ENCODE measurements at places on chromosomes 3 and 15.

DNA sequence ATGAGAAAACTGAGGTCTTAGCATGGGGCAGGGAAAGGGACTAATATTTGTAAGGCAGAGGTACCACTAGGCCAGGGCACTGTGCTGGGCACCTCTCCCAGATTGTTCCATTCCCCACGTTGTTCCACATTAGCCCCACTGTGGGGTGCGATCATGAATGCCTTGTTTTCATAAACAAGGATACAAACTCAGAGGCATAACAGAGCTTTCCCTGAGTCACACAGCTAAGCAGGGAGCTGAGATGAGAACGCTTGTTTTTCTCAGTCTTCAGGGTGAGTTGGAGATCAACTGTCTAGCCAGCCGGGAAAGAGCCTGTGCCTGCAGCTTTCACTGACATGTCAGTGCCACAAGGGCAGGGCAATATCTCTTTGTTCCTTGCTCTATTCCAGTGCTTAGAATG is 47.9 kb upstream of the ITGA11 start:
- no peak for DNase-seq

- no peak for DNase-seq
Observed at GRCh38 chr3:40821315-40821714, 296.6 kb downstream of the ZNF621 start.

- peak; percentile 48 for DNase-seq
Observed at GRCh38 chr3:129230311-129231019, 18.9 kb upstream of the COPG1 start.

DNA sequence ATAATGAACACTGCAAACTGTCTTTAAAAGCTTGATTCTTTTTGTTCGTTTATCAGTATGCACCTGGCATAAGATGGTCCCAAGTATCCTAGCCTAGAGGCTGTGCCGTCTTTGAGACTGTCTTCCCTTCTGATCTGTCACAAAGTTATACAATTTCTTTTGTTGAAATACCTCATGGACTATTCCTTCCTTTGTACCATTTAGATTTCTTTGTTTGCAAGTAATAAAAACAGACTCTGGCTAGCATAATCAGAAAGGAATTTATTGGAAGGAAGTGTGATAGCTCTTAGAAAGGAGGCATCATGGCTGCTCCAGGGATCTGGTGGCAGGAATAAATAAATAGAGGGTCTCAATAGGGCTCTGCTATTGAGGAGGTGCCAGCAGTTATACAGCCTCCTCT is 280.4 kb downstream of the SLC9A9 start:
- no peak for DNase-seq

- DNase-seq, result peak; percentile 4
Observed at GRCh38 chr3:192514754-192515663, 212.3 kb downstream of the FGF12 start.

- peak; percentile 28 for DNase-seq
Observed at GRCh38 chr3:37163262-37164015, 10.9 kb downstream of the LRRFIP2 start.

GRCh38 chr3:52216585-52217408 is 8.6 kb downstream of the TLR9 start:
- peak; percentile 75 for DNase-seq

DNA sequence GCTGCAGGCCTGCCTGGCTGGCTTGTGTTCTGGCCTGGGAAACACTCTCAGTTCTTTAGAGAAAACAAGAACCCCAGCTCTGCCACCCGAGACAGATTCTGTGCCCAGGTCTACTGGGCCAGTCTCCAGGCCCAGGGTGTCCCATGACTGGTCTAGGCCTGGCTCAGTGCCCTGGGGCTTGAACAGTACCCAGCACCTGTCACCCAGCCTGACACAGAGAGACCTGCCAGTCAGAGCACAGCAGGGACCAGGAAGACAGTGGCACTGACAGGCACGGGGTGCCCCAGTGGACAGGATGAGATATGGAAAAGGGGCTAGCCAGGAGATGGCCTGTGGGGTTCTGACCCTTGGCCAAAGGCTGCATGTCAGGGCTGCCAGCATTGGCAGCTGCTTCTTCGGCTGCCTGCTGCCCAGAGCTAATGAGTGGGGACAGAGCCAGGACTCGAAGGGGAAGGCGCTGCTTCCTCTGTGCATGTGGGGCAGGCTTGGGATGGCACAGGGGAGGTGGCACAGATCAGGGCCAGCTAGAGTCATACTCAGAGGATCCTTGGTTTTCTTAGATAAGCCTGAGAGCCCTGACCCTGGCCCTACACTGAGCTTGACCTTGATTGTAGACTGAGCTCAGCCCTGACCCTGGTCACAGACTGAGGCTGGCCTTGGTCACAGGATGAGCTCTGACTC is 15.1 kb downstream of the CCDC33 start:
- DNase-seq, result no peak

DNA sequence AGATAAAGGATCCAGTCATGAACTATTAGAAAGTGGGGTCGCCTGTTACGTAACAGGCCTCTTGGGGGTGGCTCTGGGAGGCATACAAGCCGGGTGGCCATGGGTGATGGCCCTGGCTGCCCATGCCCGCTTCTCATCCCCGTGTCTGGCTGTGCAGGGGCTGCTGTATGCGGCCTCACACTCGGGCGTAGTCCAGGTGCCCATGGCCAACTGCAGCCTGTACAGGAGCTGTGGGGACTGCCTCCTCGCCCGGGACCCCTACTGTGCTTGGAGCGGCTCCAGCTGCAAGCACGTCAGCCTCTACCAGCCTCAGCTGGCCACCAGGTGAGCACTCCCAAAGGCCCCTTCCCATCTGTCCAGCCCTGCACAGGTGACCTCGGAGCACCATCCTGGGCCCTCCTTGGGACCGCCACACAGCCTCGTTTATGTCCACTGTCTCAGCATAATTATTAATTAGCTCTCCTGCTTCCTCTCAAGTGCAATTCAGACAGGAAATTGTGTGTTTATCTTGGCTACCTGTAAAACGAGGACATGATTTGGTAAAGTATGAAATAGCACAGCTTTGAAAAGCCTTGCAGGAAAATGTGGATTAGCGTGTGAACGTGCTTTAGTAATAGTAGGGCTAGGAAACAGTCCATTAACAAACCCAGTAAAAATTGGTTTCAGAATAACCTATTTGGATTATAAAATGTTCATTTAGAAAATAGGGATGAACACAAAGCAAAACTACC is 8.1 kb downstream of the CIB1 start:
- no peak for DNase-seq

DNA sequence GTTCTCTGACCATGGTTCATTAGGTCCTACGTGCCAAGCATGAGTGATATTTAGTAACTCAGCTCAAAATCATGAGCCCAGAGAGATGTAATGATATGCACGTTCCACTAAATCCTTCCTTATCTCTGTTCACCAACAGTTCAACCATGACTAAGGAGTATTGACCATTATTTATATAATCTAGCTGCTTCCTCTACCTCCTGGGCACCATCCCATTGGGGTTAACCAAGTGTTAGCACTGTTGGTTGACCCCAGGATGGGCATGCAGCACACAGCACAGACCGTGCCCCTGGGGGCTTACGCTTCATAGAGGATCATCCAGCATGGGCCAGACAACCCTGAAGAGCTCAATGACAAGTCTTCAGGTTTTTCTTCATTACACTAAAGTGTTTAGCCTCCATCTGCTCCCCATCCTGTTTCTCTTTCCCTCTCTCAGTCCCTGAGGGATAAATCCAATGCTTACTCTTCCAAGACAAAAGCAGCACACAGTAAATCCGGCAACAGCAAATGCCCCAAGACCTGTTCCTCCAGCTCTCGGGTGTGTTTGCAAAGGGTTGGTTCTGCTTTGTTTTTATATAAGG is 10.4 kb downstream of the FAM174B start:
- DNase-seq, result no peak

GRCh38 chr15:67735896-67736295 is 89.4 kb upstream of the SKOR1 start:
- DNase-seq, result no peak

DNA sequence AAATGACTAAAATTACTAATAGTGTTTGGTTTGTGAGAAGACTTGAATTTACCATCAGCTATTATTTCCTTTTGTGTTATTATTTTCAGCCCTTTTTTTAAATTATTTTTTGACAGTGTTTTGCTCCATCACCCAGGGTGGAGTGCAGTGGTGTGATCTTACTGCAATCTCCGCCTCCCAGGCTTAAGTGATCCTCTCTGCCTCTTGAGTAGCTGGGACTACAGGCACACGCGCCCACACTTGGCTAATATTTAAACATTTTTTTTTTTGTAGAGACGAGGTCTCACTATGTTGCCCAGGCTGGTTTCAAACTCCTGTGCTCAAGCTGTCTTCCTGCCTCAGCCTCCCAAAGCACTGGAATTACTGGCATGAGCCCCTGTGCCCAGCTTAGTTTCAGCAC is 31.7 kb upstream of the UTS2B start:
- DNase-seq, result no peak

DNA sequence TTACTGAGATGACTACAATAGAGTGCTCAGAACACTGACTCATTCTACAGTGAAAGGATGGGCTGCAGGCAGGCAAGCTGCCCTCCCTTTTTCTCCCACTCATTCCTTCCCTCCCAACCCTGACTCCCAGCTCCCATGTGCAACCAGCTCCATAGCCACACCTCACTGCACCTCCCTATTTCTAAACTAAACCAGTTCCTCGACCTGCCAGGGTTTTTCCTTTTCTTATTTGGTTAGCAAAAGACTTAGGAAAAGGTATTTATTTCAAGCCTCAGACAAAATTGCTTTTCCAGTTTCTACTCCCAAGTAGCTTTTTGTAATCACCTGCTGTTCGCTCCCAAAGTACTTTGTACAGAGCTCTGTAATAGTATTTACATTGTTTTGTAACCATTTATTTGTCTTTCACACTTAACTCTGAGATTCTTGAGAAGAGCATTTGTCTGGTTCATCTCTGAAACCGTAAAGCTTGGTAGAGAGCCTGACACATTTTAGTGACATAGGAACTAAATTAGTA is 2.2 kb downstream of the AADAC start:
- DNase-seq, result peak; percentile 50

GRCh38 chr15:42154212-42154941 is 2.1 kb downstream of the PLA2G4F start:
- DNase-seq, result no peak

DNA sequence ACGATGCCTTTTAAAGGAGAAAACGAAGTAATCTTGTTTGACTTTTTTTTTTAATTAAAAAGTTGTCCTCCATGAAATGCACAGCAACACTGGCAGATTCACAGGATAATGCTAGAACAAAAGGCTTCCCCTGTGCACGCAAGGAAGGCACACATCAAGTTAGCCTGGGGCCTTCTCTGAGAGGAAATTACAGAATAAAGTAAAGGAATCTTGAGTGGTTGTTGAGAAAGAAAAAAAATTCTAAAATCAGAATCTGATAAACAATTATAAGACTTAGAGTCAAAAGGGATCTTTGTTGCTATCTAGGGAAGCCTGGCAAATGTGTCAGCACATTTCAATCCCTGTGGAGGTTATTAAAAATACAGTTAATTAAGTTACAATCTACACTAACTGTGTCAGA is 946.0 kb downstream of the IGSF11 start:
- no peak for DNase-seq

- DNase-seq, result no peak
Observed at GRCh38 chr3:140724856-140725812, 47.3 kb downstream of the TRIM42 start.

DNA sequence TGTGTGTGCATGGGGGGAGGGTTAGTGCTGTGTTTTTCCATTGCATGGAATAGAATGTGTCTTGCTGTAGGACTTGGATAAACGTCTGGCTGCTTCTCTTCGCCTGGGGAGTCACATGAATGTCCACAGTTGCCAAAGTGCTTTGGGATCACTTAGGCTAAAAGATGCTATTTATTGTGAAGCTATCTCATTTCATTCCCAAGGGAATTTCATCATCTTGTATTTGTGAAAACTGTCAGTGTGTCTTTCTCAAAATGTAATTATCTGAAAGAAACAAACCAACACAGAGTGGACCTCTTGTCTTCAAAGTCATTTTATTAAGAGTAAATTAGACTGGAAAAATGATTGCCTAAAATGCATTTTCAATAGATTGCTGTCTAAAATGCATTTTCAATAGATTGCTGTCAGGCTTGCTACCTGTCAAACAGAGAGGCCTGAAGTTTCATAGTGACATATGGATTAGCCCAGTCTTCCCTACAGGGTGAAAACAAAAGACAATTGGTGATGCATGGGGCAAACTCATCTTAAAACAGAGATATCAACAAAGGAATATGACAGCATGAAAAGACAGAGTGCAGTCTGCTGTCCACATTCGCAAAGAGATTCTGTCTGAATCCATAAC is 117.1 kb upstream of the GOLIM4 start:
- DNase-seq, result no peak

GRCh38 chr15:56468401-56468800 is 3.5 kb upstream of the MNS1 start:
- DNase-seq, result no peak

DNA sequence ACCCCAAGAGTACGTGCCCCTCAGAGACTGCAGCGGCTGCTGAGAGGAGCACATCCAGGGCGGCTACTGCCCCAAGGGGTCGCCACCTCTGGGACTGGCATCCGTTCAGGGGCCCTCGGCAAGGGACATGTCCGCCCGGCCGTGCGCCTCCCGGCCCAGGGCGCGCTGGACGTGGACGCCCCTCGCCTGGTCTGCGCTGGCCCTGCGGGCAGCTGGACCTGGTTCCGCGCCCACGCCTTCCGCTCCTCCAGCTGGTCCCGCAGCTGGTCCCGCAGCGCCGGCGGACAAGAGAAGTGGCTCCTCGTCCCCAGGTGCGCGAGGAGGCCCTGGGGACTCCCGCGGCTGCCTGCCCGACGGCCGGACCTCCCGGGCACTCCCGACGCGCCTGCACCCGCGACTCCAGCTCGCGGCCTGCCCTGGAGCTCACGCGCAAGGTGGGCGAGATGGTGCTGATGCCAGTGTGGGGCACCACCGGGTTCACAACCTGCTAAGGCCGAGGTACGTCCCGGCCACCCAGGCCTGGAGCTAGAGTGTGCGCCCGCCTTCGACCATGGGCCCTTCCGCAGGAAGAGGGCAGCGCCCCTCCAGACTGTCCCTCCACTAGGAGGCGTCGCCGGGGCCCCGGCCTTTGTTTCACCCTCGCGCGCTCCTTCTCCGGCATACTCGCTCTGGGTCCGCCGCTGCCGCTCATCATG is 14.4 kb upstream of the GP9 start:
- DNase-seq, result no peak

DNA sequence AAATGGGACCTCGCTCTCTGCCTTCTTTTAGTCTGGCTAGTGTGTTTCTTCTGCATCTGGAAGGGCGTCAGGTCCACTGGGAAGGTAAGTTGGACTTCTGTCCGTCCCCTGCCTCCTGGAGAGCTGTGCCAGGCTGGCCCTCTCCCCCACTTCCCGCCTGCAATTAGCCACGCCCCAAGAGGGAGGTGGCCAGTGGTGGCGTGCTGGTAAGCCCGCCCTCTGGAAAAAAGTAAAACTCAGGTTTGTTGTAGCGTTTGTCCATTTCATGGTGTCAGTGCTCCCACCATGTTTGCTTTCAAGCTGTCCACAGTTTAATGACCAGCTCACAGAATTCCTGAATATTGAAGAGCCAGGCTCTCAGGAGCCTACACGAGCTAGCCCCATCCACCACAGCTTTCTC is 55.6 kb downstream of the SLC6A6 start:
- DNase-seq, result no peak

DNA sequence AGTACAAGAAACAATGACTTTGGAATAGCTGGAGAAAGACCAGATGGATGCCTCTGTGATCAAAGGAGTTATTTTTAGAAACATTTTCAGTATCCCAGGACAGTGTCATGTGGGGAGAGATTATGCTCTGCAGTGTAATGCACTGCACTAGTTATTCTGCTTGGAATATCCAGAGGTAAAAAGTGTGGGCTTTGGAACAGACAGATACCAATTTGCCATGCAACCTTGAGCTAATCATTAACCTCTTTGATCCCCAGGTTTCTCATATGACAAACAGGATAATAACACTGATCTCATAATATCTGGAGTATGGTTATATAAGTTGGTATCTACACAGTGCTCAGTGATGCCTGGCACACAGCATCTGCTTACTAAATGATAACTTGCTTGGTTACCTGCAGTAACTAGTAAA is 12.2 kb upstream of the SLC7A14 start:
- no peak for DNase-seq

Measured in AG08396 (cell line).